GM12865 (cell line): ENCODE measurements at places on chromosomes 2 and 18.
A peak's percentile ranks its signal among the peaks of the same experiment; 100 is the strongest.

DNA sequence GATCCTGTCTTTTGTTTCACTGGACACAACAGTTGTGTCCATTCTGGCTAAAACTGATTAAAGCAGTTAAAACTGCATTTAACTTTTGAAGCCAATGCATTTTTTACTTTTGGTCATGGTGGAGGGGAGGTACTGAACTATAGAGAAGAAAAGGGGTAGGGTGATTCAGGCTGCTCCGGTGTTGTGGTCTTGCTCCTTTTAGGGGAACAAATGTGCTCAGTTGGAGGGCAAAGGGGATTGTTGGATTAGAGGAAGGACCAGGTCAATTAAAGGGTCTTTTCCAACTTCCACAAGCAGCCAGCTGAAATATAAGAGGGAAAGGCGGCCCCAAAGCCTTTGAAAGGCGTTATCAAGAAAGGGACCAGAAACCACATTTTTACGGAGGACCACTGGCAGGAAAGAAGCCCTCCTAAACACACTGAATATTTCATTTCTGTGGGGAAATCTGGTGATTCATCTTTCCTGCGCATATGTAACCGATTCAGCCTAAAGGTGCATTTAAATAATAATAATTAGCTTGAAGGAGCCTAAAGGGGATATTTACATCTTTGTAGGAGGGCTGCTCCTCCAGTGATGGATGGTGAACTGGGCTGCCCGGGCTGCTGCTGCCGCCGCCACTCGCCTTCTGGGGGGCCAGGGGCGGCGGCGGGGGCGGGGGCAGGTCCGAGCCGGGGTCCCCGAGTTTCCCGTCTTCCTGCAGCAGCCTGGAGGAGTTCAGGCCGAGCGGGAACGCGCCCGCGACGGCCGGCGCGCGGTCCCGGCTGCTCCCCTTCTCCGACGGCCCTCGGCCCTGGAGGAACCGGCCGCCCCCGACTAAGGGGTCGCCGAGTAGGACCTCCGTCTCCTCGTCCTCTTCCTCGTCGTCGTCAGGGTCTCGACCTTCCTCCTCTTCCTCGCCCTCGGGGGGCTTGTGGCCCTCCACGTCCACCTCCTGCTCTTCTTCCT lies 5.2 kb downstream of the SKOR2 start:
- DNase-seq = no peak

DNA sequence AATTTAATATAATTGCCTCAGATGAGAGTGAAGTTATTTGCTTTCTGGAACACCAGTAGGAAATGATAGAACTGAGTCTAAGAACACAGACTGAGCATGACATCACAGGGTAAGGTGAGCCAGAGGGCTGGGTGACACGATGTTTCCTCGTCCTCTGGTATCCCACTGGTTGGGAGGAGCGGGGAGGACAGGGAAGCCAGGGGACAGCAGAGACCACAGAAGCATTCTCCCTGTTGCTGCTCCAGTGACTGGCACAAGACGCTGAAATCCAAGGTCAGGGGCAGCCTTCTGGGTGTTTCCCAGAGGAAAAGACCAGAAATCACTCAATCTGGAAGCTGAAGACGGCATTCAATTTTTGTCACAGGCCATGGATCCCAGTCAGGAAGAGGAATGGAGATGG lies 363.4 kb upstream of the SOX11 start:
- DNase-seq = no peak

DNA sequence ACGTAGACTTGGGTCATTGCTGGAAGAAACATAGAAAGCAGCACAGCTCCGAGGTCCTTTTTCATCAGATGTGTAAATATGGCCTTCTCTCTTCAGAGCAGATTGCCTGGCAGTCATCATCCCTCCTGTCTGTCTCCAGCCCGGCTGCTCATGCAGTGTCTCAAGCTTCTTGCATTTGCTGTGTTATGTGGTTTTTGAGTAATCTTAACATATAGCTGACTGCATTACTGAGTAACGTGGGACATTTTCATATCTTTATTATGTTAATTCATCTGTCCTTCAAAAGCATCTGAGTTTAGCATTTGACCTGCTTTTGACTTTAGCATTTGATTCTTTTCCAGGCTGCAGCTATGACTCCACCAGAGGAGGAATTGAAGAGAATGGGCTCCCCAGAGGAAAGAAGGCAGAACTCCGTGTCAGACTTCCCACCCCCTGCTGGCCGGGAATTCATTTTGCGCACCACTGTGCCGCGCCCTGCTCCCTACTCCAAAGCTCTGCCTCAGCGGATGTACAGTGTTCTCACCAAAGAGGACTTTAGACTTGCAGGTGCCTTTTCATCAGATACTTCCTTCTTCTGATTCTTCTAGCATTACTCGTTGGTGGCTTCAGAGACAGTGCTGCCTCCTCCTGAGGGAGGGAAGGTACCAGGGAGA lies 116.2 kb downstream of the RAB3GAP1 start:
- no peak for DNase-seq

GRCh38 chr2:104539649-104540048 lies 314.3 kb upstream of the POU3F3 start:
- peak; percentile 6 for DNase-seq

DNA sequence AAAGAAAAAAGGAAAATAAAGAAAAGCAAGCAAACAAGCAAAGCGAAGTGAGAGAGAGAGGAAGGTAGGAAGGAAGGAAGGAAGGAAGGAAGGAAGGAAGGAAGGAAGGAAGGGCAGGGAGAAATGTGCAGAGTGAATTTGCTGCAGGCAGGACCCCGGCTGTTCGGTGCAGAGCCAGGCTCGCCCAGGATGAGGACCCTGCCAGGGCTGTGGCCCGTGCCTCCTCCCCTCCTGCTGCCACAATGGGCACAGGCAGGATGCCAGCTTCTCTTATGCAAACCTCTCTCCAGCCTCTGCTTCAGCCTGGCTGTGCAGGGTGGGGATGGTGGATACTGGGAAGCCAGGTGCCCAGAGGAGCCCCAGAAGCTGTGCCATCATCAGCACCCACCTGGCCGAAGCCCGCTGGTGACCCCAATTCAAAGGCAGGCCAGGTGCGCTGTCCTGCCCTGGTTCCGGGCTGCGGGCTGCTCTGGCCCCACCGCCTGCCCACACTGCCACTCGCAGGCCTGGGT lies 3.2 kb downstream of the GPR17 start:
- DNase-seq = no peak

GRCh38 chr18:22378672-22379282 lies 38.9 kb downstream of the CTAGE1 start:
- peak; percentile 21 for DNase-seq

- peak; percentile 6 for DNase-seq
Measured at GRCh38 chr2:225400060-225400511, 576 bp downstream of the NYAP2 start.

DNA sequence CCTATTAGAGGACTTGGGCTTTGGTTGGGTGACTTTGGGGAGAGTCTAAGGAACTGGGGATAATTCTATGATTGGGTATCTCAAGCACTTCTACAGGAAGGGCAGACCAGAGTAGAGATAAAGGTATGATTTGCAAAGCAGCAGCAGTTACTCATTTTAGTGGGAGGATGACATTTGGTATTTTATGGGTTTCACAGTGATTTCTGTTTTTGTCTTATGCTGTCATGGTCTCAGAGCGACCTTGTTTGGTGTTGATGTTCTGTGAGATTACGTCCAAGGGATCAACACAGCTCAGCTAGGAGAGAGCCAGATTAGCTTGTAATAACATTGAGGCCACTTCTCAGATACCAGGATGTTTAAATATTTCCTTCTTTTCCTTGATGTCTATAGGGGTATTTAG lies 18.2 kb downstream of the TTR start:
- DNase-seq = no peak

DNA sequence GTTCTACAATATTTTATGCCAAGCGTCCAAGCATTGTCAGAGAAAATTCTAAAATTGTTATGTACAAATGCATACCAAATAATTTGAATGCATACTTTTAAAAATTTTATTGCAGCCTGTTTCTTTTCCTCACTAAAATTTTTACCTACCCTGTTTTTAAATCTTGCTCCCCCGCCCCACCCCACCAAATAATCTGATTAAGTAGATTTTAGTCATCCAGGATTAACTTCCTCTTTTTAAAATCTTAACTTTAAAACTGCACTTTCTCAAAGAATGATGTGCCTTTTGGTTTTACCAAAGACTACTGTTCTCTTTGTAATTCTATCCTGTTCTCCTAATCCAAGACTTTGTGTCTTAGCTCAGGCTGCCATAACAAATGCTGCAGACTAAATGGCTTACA lies 269.4 kb upstream of the FN1 start:
- no peak for DNase-seq

DNA sequence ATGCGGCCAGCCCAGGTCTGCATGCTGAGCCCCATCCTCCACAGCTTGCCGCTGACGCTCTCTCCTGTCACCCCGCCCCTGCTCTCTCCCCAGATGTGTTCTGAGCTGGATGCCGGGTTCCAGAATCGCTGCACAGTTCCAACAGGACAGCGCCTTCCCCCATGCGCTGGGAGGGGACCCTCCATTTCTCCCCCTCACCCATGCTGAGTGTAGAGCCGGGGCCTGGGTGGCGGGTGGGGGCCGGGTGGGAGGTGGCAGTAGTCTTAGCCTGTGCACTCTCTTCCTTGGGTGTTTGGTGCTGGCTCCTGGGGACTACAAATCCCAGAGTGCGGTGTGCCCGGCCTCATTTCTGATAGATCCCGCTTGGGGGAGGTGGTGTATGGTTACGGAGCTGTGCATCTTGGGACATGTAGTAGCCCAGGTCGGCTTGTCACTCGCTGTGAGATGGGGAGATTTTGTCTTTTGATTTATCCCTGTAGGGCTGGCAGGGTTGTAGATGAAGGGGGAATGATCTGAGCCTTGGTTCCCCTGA lies 6.8 kb downstream of the DNAJB2 start:
- DNase-seq = no peak

DNA sequence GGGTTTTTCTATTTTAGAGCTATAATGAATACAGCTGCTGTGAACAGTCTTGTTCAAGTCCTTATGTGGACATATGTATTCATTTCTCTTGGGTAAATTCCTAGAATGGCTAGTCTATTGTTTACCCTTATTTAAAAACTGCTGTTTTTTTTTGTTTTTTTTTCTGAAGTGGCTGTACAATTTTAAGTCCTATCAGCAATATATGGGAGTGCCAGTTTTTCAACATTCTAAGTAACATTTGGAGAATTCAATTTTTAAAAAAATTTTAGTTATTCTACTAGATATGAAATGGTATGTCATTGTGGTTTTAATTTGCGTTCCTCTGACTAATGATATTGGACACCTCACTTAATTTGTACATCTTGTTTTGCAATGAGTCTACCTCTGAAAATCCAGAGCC lies 349.7 kb downstream of the SATB2 start:
- DNase-seq = no peak

- no peak for DNase-seq
Measured at GRCh38 chr2:19158211-19158610, 200.2 kb downstream of the OSR1 start.

GRCh38 chr2:105338020-105338385 lies 663 bp downstream of the C2orf49 start:
- DNase-seq = no peak
